ENCODE measurements at places on chromosomes 3 and 15.
A peak's percentile ranks its signal among the peaks of the same experiment; 100 is the strongest.

DNA sequence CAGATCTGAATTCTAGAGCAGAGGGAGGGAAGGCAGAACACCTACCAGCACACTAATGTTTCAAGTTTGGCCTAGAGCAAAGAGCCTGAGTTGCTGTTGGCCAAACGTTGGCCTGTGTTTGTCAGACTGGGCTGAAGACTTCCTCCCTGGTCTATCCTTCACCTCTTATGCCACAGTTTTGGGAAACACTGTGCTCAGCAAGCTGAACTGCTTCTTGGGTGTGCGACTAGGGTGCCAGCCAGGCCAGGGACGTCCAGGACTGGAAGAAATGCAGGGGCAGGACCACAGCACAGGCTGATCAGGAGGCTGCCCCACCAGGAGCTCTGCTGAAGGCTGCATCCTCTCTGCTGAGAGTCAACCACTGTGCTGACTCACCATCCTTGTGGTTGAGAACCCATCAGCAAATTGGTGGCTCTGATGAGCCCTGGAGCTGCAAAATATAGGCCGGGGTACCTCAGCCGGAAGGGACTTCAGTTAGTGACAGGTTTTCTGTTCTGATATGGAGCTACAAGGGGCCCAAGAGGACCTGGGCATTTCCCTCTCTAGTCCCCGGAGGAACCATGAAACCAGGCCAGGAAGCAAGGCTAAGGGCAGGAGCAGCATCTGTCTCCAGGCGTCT, 131.6 kb upstream of the RASGRP1 start:
- peak; percentile 85 for DNase-seq

DNA sequence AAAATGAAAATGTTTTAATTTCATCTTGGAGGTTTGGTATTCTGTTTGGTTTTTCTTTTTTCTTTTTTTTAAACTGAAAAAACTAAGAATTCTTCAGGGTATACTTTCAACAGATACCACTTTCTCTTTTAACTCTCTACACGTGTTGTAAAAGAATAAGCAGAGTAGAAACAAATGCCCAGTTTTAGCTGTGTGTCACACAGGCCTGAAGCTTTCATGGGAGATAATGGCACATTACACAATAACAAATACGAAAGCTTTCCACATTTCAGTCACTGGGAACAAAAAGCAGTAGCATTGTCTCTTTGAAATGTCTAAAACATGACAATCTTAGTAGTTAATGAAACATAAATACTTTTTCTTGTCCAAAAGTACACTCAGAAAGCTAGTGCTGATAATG, 818.5 kb downstream of the TBL1XR1 start:
- no peak for DNase-seq

- no peak for DNase-seq
These were observed 61.4 kb downstream of the MGLL start for GRCh38 chr3:127760791-127761440.

DNA sequence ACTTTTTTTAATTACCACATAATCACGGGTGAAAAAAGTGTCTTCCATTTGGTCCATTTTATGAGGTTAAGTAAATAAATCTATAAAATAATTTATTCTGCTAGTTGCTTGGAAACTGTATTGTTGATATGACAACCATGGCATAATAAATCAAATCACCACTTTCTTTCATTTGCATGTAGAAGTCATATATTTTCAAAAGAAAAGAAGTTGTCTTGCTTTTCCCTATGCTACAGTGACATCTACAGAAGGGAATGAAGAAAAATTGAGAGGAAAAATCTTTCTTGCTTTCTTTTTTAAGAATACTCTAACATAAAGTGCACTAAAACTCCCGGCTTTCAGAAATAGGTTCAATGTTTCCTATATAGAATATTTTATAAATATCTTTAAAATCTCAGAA, 228.5 kb downstream of the ZBBX start:
- peak; percentile 50 for DNase-seq

DNA sequence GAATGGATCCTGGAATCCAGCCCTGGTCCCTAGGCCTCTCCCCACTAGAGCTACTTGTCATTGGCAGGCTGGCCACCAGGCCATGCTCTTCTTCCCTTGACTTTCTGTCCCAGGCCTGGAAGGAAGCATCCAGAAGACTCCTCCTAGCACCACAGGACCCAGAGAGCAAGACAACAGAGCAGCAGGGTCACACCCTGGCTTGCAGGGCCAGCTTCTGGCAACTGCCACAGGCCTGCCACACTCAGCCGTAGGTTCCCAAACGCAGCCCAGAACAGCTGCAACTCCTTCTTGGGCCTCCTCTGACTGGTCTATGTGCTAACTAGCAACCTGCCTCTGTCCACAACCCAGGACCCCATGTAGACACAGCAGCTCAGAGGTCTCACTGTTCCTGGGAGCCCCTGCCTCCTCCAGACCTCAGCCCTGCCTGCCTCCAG, 36.8 kb upstream of the RPL32 start:
- DNase-seq, result no peak

DNA sequence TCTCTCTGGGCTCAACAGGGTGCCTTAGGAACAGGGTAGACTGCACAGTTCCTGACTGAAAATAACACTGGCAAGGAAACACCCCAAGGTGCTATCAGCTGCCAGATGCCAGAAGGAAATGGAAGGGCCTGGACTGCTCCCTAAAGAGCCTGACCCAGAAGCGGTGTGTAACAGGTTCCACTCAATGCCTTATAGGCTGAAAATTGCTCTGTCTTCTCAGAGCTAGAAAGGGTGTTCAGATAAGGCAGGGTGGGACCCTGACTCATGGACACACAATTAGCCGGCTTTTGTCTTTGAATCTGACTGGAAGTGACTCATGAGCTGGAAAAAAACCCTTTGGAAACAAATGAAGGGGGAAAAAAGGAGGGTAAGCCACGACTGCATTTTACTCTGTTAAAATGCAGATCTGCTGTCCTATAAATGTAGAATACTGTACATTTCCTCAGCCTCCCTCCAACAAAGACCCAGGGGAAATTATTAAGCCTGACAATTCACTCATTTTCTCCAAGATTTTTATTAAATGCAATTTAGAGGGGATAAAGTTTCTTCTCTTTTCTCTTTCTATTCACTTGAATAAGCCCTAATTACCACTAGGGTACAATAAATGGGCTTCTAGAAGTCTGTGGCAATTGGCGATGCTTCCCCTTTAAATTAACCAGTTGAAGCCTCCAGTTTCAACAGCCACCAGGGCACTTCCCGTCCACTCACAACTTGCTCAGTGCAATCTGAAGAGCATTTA, 160.2 kb upstream of the TBL1XR1 start:
- DNase-seq, result peak; percentile 87

GRCh38 chr15:48486228-48486627, 155.0 kb downstream of the DUT start:
- DNase-seq, result peak; percentile 58

DNA sequence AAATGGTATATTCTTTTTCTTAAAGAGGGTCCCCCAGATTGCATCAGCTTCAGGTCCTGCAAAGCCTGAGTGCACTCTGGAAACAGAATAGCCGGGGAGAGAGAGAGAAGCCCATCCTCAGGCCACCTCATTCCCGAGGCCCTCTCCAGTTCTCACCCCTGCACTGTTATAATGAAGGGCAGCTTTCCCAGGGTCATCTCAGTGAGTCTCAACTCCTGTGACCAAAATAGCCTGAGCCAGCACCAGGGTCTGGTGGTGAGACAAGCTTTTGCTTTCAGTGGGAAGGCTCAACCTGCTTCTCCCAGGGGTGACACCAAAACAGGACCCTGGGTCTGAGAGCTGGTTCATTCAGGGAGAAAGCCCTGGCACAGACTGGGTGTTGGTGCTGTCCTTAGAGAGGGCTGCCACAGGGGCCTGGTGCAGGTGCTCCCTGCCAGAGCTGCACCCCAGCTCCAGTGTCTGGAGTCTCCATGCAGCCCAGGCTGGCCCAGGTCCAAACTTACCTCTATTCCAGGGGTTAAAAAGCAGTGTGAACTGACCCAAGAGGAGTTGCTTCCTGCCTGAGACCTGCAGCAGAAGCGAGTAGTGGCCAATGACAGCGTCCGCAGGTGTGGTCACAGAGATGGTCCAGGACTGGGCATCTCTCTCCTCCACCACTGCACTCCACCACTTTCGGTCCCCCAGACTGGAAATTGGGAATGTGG, 6.1 kb downstream of the EPB42 start:
- no peak for DNase-seq

GRCh38 chr3:24310887-24311286, 183.8 kb downstream of the THRB start:
- no peak for DNase-seq

- no peak for DNase-seq
These were observed 55.7 kb upstream of the GRM7 start for GRCh38 chr3:6805236-6805635.

DNA sequence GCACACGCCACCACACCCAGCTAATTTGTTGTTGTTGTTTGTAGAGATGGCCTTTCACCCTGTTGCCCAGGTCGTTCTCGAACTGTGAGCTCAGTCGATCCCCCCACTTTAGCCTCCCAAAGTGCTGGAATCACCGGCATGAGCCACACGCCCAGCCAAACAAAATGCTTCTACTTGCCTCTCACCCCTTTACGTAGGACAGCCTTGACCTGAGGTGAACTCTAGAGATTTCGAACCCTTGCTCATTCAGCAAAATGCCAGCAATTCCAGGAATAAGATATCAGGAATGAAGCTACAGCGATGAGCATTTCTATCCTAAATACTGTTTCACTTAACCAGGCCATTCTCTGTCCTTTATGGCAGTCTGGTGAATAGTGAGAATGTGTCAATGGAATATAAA, 135.0 kb downstream of the LRRK1 start:
- DNase-seq, result no peak

DNA sequence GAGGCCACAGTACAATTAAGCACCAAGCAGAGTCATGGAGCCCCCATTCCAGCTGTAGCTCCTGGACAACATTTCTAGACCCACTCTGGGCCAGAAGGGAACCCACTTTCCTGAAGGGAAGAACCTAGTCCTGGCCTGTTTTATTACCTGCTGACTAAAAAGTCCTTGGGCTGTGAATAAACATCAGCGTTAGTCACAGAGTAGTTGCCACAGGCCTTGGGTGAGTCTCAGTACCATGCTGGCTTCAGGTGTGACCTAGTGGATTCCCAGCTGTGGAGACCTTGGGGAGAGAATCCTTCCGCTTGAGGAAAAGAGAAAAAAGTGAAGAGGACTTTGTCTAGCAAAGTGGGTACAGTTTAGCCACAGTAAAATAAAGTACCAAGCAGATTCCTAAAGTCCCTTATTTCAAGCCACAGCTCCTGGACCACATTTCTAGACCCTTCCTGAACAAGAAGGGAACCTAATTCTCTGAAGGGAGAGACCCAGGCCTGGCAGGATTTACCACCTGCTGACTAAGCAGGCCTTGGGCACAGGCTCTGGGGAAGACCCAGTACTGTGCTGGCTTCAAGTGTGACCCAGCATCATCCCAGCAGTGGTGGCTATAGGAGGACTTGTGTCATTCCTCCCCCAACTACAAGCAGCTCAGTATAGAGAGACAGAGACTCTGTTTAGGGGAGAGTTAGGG, 118.3 kb upstream of the KCNH8 start:
- DNase-seq, result no peak

DNA sequence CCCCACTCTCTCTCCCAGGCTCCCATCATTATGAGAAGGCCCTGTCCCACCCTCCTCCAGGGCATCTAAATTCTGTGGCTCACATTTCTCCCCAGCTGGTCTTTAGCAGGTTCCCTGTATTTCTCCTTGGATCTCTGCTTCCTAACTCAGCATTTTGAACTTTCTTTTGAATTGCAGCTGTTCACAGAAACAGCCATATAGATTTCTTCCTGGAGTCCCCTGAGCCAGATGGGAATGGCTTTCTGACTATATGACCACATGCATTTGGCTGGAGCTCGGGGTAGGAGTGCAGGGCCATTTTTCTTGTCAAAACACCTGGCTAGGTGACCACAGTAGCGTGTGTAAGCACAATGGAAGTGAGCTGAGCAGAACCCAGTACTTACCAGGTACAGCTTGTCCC, 22.0 kb downstream of the RBP2 start:
- no peak for DNase-seq

DNA sequence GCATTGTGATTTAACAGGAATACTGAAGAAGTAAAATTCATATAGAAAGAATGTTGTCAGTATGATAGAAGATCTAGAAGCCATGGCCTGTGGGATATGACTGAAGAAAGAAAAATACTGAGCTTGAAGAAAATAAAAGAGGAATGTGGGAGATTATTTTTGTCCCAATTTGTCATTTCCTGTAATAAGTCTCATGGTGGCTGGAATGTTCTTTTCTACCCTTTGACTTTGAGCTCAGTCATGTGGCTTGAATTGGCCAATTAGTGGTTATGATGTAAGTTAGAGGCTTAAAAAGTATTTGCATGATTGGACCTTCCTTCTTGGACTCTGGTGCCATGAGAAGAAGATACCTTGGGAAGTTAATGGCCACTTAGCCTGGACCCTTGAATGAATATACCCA, 14.1 kb downstream of the APH1B start:
- DNase-seq, result no peak

GRCh38 chr15:93159930-93160329, 70.9 kb upstream of the RGMA start:
- DNase-seq, result no peak

DNA sequence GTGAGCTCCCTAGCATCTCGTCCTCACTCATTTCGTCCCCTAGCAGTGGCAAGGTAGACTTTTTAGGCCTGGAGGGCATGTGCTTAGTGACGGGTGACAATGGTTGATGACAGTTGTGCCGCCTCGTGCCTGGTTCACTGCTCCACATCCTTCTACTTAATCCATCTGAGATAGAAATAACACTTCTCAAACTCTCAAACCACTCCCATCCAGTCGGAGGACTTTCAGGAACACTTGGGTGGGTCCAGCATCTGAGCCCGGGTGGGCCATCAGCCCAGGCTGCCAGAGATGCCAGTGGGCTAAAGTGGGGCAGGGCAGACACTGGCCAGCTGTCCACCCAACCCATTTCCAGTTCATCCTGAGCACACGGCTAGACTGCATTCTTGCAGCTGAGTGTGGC, 79.7 kb upstream of the SMAD3 start:
- DNase-seq, result no peak

DNA sequence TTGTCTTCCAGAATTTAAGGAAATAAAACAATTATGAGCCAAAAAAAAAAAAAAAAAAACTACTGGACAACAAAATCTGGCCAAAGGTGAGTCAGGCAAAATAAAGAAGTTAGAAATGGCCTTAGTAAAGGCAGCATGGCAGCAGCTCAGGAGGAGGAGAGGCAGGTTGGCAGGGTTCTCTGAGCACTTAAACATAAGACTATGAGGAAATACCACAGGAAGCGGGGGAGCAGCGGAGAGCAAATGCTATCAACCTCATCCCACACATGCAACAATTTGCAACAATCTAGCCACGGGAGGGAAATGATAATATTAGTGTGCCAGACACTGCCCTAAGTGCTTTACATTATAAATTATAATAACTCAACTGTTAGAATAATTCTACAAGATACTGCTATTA, 247.3 kb upstream of the NSMCE3 start:
- DNase-seq, result no peak
